CD8-positive, alpha-beta T cell (primary cell): ENCODE measurements at places on chromosomes 2 and 18. TPM values are rescaled to one million over a fixed set of nuclear protein-coding genes. Genes with fewer than 3 reads are reported as not detected.

The ASB18 gene
- total RNA-seq, result not detected

The FOXI3 gene
- total RNA-seq, result not detected

The SIX3 gene
- not detected for total RNA-seq

The EPC2 gene
- 94.2 TPM for total RNA-seq

The LRRC30 gene
- total RNA-seq, result not detected
